NCI-H146 (cell line): ENCODE measurements at places on chromosomes 7 and 10.

DNA sequence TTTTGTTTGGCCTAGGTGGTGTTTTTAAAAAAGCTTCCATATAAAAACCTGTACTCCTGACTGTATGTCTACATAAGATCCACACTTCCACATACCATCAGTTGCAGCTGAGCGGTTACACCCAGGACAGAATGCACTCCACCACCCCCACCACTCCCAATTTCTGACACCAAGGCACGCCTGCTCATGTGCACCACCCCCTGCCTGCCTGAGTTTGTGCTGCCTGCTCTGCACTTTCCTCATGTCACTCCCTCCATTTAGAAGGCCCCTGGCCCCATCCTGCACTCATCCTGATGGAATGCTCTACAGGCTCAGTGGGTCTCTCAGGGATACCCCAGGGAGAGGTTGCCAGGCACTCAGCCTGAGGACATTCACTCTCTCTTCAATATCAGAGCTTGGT, 6.5 kb downstream of the VPS41 start:
- no peak for DNase-seq

DNA sequence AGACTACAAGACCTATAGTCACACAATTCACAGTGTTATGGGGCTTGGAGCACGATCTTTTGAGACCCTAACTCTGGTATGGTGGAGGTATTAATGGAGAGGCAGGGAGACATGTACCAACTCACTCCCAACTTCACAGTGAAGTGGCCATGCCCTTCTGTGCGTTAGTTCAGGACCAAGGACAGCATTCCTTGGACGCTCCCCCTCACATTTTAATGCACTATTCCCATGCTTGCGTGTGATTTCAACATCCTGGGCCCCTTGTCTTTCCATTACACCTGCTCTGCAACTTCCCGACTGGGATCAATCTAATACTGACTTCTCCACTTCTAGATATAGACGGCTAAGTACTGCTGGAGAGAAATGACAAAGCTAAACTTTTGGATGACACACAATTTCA, 72.7 kb downstream of the PLCE1 start:
- DNase-seq, result no peak

GRCh38 chr7:138456220-138456619, 3.8 kb upstream of the TRIM24 start:
- DNase-seq, result no peak

DNA sequence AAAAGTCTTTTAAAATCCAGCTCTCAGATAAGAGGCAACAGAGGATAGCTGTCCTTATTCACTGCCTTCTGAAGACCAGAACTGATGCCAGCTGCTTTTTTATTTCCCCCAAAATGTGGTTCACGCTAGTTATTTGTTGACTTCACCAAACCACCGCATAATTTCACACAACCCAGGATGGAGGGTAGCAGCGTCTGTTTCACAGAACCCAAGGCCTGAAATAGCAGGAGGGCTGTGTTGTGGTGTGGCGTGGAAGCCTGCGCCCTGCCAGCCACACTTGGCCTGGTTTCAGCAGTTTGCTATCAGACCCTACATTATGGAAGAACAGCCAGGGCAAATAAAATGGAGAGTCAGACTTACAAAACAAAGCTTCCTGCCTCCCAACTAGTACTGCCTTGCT, 155.4 kb downstream of the DYNC1I1 start:
- DNase-seq, result no peak
